Left ventricle myocardium inferior (tissue), 1 donor: ENCODE measurements at places on chromosomes 1 and 21. TPM values are rescaled to one million over a fixed set of nuclear protein-coding genes. Genes with fewer than 3 reads are reported as not detected.

DNA sequence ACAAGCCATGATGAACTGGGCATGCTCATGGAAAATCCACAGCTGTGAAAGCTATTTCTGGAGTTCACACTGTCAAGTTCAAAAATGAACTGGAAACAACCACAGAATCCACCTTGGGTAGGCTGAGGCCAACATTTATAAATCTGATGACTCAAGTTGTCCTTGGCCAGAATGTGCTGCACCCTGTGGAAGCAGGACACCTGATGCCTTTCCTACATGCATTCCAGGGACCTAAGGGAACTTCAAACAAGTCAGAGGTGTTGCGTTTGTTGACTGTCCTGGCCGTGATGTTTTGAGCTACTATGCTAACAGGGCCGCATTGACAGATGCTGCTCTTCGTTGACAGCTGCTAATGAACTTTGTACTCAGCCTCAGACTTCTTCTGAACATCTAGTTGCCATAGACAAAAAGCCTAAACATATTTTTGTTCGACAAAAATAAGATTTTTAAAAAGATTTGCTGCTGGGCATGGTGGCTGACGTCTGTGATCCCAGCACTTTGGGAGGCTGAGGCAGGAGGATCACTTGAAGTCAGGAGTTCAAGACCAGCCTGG is 127.9 kb upstream of the SLC45A1 start:
- no peak for DNase-seq

- no peak for DNase-seq
Observed at GRCh38 chr21:15031790-15032357, 32.9 kb downstream of the NRIP1 start.

GRCh38 chr1:83102630-83103071 is 896.3 kb downstream of the TTLL7 start:
- no peak for DNase-seq

DNA sequence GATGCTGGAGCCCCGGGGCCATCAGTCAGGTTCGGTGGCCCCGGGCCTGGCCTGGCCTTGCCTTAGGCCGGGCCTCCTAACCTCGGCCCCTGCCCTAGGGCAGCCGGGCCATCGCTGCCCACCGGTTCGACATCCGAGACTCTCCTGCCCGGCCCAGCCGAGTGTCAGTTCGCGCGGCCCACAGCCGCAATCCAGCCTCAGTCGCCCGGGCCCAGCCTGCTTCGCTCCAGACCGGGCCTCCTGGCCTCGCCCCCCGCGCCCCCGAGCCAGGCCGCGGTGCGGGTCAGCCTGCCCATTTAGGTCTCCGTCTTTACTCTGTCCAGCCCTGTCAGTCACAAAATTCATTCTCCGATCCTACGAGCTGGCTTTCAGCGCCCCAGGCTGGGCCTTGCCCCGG is 777 bp downstream of the LRRC41 start:
- no peak for DNase-seq

- no peak for DNase-seq
Observed at GRCh38 chr1:247548092-247548491, 842 bp upstream of the GCSAML start.

DNA sequence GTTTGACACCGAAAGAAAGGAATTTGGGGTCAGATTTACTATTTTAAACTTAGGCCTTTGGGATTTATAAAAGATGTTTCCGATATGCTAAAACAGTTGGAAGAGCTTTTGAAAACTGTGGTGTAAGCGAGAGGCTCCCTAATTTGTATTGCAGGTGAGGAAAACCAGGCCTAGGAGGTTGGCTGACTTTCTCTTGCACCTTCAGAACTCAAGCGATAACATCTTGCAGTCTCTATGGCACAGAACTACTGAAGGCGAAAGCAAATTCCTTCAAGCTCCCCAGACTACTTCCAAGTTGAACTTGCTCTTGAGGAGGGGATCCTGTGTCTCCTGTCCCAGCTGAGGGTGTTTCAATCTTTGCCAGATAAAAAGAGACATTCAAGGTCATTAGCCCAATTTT is 685.7 kb downstream of the ADGRL2 start:
- DNase-seq: no peak

DNA sequence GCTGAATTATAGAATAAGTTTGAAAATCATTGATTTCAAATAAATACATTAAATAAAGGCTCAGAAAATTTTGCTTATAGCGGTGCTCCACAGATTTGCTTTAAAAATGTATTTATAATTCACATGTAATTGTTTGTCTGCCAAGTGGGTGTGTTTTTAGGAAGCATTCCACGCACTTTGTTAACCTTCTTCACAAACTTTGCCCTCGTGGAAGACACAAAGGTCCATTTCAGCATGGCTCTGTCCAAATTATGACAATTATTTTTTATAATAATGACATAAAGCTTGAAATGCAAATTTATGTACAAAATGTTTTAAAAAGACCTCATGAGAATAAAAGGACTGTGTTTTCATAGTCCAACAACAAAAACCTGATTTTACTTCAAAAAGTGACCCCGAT is 146.1 kb downstream of the GRIK1 start:
- no peak for DNase-seq

- DNase-seq: no peak
Observed at GRCh38 chr1:117883616-117884015, 45.8 kb downstream of the GDAP2 start.

GRCh38 chr21:24025101-24025500 is 1582.2 kb downstream of the MRPL39 start:
- DNase-seq: no peak

GRCh38 chr1:192284927-192285326 is 31.9 kb upstream of the RGS21 start:
- no peak for DNase-seq

DNA sequence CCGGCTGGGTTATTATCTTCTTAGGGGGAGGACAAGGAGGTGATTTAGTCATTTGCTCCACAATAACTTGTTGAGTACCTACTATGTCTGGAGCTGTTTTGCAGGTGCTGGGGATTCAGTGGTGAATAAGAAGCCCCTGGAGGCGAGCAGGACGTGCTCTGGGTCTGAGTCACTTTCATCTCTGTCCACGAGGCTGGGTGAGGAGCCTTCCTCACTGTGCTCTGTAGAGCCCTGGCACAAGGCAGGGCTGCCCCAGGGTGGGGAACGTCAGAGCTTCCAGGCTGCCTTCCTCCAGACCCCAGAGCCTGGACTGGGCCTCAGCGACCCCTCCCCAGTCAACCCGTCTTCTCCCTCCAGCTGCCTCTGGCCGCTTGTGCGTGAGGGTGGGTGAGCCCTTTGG is 2.5 kb upstream of the PADI6 start:
- DNase-seq: no peak

- no peak for DNase-seq
Observed at GRCh38 chr1:182617734-182618351, 13.7 kb upstream of the RGS16 start.

DNA sequence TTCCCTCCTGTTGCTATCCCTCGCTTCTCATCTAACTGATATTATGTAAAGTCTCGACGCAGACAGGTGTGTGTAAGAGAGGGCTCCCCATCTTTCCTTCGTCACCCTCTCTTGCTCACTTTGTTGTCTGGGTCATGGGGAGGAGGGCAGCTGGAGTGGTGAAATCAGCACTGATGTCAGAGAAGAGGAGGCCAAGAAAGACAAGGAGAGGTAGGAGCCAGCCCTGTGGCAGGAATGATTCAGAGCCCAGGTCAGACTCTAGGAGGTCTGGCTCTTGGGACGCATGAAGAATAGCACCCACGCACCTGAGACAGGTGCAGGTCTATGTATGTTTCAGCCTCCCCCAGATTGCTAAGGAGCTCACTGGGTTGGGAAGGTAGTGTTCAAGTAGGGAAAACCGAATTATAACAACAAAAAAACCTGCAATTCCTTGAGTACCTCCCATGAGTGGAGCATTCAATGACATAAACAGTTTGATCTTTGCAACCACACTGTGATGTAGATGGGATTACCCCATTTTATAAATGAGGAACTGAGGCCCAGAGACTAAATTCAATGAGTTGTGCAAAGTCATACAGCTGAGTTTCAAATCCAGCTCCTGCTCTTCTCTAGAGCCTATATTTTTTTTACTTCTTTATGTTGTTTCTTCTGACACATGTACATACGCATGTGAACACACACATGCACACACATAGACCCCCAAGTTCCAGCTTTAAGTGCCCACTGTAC is 10.4 kb downstream of the NUAK2 start:
- DNase-seq: no peak

- DNase-seq: peak; percentile 55
Observed at GRCh38 chr1:38084700-38085099, 38.1 kb upstream of the POU3F1 start.

GRCh38 chr1:73813716-73814115 is 384.3 kb downstream of the LRRIQ3 start:
- DNase-seq: no peak

DNA sequence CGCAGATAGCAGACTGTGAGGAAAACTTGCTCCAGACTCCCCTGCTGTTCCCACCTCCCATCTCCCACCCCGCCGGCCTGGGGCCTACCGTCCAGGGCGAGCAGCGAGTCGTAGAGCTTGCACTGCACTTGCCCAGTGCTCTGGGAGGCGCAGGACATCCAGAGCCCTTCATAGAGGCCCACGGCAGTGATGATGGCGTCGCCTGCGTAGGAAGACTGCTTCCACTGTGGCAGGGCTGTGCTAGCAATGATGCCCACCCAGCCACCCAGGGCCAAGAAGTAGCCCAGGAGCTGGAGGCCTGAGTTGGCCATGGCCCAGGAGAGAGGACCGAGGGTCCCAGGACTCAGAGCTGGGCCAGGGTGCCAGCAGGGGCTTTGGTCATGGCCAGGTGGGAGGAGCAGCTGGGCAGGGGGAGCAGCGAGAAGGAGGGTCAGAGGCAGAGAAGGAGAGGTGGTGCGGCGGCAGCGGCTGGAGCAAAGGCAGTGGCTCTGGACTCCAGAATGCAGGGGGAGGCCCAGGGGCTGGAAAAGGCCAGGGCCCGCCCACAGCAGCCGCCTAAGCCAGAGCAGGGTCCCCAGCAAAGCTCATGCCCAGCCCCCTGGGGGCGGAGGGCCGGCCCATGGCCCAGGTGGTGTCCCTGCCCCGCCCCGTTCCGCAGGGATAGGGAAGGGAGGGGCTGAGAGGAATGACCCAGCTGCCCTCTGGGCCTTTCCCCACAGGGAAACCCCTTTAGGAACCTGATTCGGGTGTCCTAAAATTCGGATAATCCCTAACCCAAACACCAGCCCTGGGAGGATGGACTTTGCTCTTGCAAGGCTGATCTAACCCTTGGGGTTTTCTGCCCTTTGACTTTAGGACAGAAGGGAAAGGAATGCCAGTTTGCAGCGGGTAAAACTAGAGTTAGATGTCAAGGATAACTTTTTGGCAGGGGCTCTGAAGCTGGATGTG is at the start of gene CLDN19:
Gene CLDN19, minus strand, starts transcription at position 484 of the 948 bp plus-strand sequence. Its CDS starts 173 bp downstream, at position 311.
- no peak for DNase-seq

DNA sequence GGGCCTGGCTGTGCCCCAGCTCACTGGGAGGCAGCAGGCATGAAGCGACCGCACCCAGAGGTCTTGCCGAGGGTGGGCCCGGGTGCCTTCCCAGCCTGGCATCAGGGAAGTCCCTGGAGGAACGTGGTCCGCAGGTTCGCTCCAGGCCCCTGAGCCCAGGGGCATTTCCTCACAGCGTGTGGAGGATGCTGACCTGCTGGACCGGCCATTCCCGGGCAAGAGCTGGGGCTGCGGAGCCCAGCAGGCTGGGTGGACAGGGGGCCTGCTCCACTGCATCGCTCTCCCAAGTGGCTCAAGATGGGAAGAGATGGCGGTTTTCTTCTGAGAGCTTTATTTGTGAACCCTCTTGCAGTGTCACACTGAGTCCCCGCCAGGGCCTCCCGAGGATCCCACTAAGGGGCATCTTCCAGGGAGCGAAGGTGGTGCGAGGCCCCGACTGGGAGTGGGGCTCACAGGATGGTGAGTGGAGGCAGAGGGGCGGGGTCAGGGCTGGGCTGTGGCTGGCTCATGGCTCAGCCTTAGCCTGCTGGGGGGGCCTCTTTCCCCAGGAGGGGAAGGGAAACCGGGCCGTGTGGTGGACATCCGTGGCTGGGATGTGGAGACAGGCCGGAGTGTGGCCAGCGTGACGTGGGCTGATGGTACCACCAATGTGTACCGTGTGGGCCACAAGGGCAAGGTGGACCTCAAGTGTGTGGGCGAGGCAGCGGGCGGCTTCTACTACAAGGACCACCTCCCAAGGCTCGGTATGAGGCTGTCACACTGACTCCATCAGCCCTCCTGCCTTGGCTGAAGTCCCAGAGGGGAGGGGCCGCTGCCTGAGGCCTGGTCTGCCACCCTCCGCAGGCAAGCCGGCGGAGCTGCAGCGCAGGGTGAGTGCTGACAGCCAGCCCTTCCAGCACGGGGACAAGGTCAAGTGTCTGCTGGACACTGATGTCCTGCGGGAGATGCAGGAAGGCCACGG is 7.2 kb upstream of the MMP23B start:
- peak; percentile 80 for DNase-seq

DNA sequence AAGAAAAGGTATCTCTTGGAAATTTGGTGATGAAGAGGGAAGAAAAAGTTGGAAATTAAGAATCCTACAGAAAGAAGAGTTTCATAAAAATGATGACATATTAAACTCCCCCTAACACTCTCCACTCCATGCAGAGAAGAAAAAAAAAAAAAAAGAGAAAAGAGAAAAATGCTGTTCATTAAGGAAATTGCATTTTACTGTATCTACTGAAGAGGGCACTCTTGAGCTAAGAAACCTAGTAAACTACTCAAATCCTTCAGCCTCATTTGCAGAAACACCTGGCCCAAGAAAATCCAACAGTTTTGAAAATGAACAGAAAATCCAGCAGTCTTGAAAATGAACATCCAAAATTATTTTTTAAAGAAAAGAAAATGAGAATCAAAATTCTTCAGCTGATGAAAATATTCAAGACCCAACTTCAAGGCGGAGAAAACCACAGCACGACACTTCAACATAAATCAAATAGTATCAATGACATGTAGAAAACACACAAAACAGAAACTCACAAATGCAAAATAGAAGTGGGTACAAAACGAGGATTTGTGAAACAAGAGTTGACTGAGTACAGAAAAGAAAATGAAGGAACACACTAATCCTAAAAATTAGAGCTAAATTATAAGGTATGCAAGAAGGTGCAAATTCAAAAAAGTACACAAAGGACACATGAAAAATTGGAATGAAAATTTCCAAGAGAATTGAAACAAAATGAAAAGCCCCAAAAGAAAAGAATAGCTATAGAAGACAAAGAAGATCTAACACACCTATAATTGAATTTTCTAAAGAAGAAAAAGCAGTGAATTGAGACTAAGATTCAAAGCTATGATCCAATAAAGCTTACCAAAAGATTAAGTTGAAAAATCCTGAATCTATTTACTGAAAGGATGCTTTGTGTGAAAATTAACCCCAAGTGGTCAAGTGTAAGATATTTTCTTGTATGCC is 73.2 kb upstream of the DNAJC6 start:
- DNase-seq: no peak

GRCh38 chr1:174266476-174266875 is 107.2 kb downstream of the RABGAP1L start:
- no peak for DNase-seq

The MCM3AP gene
- total RNA-seq: 58.8 TPM

The KRTAP10-12 gene
- not detected for total RNA-seq

The RGS8 gene
- 0.05 TPM for total RNA-seq

The TNFRSF4 gene
- total RNA-seq: 2.2 TPM

The ZNF695 gene
- not detected for total RNA-seq

The CELA3A gene
- total RNA-seq: not detected

The PHTF1 gene
- total RNA-seq: 10.7 TPM

The TSACC gene
- total RNA-seq: 0.58 TPM

The NBPF10 gene
- 0.69 TPM for total RNA-seq

The GBP3 gene
- 7.9 TPM for total RNA-seq

The TRPM2 gene
- total RNA-seq: 1.8 TPM

The PTPN14 gene
- 32.5 TPM for total RNA-seq

The NUF2 gene
- 1.0 TPM for total RNA-seq
